Mesothelial cell of epicardium (in vitro differentiated cells): ENCODE measurements at places on chromosomes 5 and 9.

GRCh38 chr9:134792627-134793026 is 88.0 kb upstream of the FCN2 start:
- no peak for DNase-seq

DNA sequence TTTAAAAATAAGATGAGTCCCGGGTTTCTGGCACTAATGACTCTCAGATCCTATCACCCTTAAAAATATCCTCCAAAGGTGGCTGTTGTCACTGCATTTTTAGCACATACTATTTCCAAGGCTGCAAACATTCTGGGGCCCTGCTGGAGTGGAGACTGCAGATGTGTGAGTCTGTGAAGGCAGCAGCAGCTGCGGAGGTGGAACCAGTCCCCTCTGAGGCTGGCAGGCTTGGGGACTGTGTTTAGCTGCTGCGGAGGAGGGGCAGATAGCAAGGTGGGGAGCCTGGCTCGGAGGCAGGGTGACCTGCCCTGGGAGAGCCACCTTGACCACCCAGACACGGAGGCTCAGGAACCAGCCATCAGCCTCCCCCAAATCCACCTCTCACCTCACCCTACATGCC is 77.0 kb downstream of the C5orf15 start:
- DNase-seq = no peak

- no peak for DNase-seq
Observed at GRCh38 chr9:27622693-27623340, 49.5 kb upstream of the C9orf72 start.

DNA sequence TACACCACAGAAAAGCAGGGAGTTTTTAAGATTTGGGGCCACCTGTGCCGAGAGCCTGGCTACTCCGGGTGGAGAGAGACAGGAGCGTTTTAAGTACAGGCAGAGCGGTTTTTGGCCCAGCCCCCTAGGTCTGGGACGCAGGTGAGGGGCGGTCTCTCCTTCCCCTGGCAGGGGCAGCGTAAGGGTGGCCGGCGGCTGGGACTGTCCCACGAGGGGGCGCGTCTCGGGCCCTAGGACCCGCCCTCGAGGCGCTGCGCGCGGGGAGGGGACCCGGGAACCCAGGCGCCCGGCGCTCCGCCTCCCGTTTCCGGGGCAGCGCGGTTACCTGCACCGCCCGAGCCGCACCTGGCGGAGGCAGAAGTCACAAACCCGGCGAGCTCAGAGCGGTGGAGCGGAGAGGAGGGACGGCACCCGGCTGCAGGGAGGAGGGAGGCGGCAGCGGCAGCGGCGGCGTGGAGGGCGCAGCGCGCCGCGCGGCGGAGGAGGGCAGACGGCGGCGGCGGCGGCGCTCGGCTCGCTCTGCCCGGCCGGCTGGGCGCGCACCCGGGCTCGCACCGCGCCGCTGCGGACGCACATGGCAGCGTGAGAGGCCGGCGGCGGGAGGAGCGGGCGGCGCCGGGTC is at the start of gene WWC1:
Gene WWC1 (plus strand): TSS at position 304 of the 622 bp plus-strand sequence. CDS start 508 bp downstream, outside the sequence.
- DNase-seq = peak; percentile 88

DNA sequence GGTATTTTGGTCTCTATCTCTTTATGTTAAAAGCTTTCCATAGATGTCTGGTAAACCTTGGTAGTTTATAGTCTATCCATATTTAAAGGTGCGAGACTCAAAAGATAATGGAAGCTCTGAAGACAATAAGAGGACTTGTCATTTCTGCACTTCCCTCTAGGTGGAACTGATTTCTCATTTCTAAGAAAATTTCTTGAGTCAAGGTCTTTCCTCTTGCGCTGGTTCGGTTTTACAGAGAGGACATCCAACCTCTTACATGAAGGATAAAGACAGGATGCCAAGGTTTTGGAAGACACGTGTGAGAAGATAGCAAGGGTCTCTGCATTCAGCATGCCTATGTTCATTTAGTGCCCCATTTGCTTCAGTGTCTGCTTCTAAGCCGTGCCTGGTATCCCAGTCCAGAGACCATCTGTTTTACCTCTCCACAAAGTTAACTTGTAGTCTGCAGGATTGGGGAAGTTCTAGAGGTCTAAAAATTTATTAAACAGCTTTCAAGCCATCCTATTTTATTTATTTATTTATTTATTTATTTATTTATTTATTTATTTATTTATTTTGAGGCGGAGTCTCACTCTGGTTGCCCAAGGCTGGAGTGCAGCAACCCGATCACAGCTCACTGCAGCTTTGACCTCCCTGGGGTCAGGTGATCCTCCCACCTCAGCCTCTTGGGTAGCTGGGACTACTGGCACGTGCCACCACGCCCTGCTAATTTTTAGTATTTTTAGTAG is 41.6 kb downstream of the KIAA1191 start:
- DNase-seq = no peak

DNA sequence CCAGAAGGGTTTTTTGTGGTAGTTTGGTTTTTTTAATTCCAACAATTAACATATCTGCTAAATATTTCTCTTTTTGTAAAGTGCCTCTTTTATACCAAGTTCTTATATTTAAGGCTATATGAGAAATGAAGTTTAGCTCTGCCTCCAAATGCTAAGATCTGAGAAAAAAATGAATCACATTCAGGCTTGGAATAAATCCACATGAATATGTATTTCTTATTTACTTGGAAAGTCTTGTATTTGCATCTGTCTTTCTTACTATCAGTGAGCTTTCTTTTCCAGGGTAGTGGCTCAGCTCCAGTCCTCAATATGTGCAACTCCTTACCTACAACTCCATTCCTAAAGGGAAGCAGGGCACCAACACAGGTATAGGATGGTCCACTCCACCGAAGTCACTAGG is 127.9 kb downstream of the GLIS3 start:
- no peak for DNase-seq

- DNase-seq = no peak
Observed at GRCh38 chr9:2173170-2173569, 158.0 kb downstream of the SMARCA2 start.

DNA sequence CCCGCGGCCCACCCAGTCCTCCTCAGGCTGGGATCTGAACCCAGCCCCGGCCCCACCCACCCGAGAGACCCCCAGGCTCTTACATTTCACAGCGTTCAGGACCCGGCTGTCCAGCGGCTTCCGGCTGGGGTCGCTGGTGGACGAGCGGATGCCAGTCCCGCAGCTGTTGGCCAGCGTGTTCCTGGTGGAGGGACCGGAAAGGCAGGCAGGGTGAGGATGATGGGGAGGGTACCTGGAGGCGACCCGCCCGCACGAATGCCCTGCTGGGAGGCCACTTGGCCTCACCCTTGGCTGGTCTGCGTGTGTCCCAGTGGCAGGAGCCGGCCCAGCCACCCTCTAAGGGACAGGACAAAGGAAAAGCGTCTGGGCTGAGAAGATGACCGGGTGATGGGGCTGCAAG is 51.9 kb upstream of the UBAC1 start:
- DNase-seq = no peak

DNA sequence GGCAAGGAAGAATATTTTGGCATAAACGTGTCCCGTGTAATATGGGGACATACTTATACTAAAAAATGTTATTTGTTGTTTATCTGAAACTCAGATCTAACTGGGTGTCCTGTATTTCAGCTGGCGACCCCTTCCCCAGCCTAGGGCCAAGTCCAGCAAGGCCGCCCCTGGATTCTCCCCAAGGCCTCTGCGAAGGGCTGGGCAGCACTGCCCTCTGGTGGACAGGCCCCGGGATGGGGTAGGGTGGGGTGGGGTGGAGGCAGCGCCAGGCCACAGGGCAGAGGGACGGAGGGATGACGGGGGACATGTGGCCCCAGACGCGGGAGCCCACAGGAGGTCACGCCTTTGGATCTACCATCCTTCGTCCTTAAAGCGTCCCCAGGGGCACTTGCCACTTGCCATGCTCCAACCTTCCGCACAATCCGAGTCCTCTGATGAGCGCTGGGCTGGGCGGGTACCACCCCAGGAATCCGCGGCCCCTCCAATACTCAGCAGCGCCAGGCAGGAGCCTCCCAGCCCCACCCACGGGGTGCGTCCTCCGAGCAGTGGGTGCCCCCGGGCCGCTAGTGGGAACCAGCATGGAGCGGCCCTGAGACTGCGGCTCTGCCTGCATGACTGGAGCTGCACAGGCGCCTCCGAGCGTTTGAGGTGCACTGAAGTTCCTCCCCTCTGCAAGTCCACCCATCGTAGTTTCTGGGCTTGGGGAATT is 7.1 kb upstream of the AGPAT2 start:
- DNase-seq = no peak

GRCh38 chr9:116585204-116585603 is 101.9 kb upstream of the TRIM32 start:
- no peak for DNase-seq

GRCh38 chr5:81068063-81068462 is 107.9 kb downstream of the RASGRF2 start:
- no peak for DNase-seq

DNA sequence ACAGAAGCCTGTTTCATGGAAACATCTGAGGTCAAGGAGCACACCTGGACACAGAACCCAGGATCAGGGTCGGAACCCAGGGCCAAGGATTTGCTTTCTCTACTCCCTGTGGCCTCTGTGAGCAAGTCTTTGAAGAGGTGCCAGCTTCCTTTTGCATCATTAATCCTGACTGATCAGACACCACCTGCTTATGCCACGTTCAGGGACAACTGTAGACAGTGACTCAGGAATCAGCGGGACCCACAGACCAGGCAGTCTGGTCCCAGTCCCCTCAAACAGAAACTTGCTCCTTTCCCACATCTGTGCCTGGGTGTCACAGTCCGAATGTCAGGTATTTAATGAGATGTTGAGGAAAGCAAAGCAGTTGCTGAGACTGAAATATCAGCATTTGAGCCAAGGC is 154.8 kb downstream of the SGCD start:
- DNase-seq = no peak

- DNase-seq = no peak
Observed at GRCh38 chr9:37324261-37324683, 98.2 kb upstream of the GRHPR start.

DNA sequence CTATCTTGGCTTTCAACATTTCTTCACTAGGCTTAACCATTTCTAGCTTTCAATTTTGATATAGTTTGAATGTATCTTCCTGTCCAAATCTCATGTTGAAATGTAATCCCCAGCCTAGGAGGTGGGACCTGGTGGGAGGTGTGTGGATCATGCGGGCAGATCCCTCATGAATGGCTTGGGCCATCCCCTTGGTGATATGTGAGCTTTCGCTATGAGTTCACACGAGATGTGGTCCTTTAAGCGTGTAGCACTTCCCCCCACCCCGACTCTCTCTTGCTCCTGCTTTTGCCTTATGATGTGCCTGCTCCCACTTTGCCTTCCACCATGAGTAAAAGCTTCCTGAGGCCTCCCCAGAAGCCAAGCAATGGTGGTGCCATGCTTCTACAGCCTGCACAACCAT is 40.6 kb downstream of the PHAX start:
- DNase-seq = no peak

GRCh38 chr9:3386753-3387152 is 139.0 kb downstream of the RFX3 start:
- no peak for DNase-seq

GRCh38 chr9:103941104-103941503 is 153.0 kb upstream of the SMC2 start:
- no peak for DNase-seq

DNA sequence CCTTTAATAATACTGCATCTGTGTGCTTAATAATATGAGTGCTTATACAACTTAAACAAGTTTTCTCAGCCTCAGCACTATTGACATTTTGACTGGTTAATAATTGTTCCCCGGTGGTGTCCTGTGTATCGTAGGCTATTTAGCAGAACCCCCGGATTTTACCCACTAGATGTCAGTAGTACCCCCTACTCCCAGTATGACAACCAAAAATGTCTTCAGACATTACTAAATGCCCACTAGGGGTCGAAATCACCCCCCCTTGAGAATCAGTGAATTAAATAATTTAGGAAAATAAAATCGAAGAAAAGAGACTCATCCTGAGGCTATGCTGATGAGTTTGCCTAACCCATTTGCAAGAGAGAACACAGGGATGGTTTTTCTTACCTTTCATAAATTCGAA is 166.3 kb downstream of the ATP10B start:
- no peak for DNase-seq

DNA sequence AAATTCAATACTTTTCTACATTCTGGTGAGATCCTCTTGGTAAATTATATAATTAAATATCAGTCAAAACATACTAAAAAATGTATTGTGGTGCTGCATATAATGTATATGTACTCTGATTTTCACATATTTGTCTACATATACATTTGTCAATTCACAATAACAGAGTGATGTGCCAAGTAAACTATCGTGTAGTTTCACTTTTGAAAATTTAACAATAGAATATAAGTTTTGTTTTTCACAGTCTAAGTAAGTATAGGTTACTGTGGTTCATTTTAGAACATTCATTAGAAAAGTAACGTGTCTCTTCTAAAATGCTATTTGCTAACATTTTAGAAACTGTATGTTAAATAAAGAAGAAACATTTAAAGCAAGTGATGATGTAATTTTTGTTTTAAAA is 73.6 kb downstream of the NR3C1 start:
- no peak for DNase-seq

DNA sequence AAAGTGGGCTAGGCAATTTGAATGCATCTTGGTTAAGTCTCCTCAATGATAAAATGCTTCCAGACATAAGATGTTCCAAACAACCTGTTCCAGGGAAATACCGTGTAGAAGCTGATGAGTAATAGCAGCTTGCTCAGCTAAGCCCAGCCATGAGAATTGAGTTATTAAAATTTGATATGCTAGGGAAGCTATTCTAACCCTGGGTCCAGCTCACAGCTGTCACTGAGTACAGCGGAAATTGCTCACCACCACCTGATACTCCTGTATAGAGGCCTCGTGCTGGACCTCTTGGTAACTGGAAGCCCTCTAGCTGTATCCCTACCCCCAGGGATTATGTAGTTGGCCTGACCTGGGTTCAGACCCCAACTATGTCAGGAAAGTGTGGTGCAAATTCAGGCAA is 521.3 kb upstream of the TRPC7 start:
- DNase-seq = no peak

DNA sequence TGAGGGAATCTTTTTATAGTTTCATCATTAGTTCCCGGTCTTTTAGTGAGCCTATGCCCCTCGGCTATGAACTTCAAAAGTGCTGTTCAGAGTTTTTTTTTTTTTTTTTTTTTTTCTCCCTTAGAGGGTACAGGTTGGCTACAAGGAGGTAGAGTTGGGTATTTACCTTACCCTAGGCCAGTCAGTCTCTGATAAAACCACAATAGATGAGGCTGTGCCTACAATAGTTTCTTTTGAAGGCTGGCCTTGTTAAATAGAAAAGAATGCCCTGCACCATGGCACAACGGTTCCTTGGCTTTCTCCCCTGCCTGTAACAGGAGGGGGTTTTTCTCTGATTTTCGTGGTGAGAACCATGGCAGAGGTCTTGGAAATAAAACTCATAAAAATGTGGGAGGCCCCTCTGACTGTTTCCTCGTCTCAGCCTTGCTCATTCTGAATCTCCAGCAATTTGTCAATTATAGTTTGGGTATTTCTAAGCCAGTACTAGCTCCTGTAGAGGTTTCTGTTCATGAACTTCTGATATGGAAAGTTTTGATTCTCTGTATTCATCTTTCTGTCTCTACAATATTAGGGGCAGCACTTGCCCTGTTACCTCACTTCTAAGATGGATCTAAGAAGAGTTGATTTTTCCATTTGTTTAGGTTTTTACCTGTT is 152.0 kb downstream of the MTRR start:
- DNase-seq = no peak

- no peak for DNase-seq
Observed at GRCh38 chr5:135662061-135662481, 83.3 kb upstream of the CXCL14 start.
